Adipocyte (in vitro differentiated cells): ENCODE measurements at places on chromosomes 1 and 21.
A peak's percentile ranks its signal among the peaks of the same experiment; 100 is the strongest.

GRCh38 chr1:183810121-183810520, 5.2 kb downstream of the RGL1 start:
- no peak for DNase-seq

DNA sequence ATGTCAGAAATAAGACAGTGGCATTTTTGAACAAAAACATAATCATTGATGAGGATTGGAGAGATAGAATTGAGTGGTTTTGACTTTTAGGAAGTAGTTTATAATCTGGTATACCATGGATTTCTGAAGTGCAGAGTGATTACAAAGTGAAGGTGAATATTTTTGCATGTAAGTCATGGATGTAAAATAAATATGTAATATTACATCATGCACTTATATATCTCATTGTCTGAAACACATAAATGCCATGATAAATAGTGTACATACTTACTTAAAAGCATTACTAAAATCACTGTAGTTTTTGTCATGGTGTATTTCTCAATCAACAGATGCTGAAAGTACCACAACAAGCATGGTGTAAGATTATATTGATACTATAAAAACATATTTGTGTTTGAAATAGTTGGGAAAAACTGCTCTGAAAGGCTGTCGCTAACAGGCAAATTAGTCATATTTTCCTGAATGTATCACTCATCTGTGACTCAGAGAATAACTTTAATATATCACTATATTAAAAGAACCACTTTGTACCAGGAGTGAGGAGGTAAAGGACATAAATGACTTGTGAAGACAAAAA, 24.8 kb upstream of the RGS18 start:
- DNase-seq = peak; percentile 71

DNA sequence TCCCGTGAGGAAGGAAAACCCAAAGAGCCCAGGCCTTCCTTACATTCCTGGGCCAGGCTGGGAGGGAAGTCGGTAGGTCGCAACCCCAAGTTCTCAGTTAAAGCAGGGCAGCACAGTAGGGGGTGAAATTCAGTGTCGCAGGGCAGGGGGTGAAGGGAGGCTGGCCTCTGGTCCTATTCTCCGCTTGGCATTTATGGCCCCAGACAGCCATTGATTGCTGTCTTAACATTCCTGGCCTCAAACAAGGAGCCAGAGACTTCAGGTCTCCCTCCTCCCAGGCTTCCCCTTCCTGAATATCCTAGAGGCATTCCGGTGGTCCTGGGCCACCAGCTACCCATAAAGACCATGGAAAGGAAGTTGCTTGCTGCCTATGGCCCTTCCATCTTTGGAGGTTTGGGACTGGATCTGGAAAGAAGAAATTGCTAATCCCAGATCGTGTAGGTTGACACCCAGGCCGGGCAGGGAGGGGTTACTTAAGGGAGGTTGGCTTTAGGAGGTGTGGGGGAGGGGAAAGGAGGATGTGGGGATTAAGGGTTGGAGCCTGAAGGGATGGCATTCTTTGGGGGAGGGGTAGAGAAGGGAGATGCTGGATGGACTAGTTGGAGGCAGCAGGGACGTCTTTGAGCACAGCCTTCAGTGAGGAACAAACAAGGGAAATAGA, 1.7 kb downstream of the LIN28A start:
- no peak for DNase-seq

DNA sequence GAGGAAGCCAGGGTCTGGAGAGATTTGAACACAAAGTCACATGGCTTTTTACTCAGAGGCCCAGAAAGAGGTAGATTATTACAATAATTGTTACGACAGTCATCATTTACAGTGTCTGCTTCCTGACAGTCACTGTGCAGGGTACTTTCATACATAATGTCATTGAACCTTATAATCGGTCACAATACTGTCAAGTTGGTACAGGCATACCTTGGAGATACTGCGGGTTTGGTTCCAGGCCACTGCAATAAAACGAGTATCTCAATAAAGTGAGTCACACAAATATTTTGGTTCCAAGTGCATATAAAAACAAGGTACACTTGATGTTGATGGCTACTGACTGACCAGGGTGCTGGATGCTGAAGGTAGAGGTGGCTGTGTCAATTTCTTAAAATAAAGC, 112.6 kb downstream of the NOS1AP start:
- DNase-seq = no peak

DNA sequence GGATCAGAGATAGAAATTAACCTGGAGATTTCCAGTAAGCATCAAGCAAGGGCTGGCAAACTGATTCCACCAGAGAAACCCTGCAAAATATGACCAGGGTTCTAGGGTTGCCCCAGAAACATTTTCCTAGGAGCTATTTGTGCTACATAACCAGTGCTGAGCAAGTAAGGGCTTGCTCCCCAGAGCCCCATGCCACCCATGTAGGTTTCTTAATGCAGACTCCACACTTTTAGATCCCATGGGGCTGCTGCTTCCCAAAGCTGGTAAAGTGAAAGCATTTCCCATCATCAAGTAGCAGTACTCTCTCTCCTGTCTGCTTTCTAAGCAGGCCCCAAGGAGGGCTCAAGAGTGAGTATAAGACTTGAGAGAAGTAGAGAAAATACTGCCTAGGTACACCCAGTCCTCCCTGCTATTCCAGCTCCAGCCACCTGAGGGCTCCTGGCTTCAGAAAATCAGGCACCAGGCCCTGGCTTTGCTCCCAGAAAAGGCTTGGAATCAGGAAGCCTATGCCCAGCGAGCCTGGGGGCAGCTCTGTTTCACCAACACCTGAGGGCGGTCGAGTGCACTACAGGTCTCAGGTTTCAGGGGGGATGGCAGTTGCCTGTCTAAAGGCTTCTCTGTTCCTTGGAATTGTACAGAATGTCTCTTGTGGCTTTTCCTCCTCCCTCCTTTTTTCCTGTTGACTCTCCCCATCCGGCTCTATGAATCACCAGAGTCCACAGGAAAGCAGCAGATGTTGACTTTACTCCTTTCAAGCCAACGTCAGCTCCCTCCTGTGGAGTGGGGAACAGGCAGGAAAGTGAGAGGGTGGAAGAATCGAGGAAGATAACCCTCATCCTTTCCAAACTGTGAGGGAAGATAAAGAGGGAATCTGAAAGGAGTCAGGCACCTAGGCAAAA, 6.2 kb upstream of the ANKRD35 start:
- DNase-seq = peak; percentile 98

- DNase-seq = no peak
Observed at GRCh38 chr1:215797859-215798258, 230.8 kb downstream of the KCTD3 start.

- no peak for DNase-seq
Observed at GRCh38 chr21:36510911-36511310, 31.0 kb upstream of the CLDN14 start.

GRCh38 chr1:98661544-98662355, at the start of gene SNX7:
Gene SNX7, plus strand, starts transcription at chr1:98661721. Its CDS starts 11 bp downstream, at chr1:98661732.
- DNase-seq = peak; percentile 95

- DNase-seq = peak; percentile 63
Observed at GRCh38 chr21:35510957-35511695, 462.0 kb upstream of the RUNX1 start.
